ENCODE measurements at places on chromosomes 1 and 21.

GRCh38 chr21:18545908-18546307, 142.3 kb upstream of the TMPRSS15 start:
- peak; percentile 11 for DNase-seq

GRCh38 chr1:150464422-150464826, 22.8 kb upstream of the TARS2 start:
- DNase-seq: peak; percentile 61

- DNase-seq: no peak
Measured at GRCh38 chr1:214540324-214540723, 11.1 kb downstream of the PTPN14 start.

- DNase-seq: peak; percentile 54
Measured at GRCh38 chr1:206725109-206725963, 40.6 kb downstream of the MAPKAPK2 start.

DNA sequence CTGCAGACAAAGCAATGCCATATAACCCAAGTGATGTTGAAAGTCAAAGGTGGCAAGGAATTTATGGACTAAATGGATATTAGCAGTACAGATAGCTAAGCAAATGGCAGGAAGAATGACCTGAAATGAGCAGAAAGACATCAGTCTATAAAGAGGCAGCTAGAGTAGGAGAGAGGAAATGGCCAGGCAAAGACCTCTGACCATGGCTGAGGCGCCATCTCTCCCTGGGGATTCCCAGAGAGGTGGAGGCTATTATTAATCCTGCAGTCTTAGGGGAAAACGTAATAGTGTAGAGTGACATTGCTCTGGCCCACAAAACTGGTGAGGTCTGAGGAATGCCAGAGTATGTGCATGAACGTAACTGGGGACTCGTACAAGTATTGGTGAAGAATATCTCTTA, 563.6 kb upstream of the PRMT6 start:
- DNase-seq: no peak

DNA sequence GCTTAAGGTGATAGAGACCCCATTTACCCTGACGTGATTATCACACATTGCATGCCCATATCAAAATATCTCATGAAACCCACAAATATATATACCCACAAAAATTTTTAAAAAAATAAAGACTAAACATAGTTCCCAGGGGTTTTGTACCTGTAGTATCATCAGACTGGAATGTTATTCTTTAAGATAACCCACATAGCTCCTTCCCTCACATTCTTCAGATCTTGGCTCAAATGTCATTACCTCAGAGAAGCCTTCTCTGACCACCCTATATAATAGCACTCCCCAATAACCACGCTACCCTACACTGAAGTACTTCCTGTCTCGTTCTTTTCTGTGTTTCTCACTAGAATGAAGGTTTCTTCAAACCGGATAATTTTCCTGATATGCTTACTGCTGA, 138.3 kb upstream of the SNX7 start:
- DNase-seq: peak; percentile 36

- no peak for DNase-seq
Measured at GRCh38 chr1:3547055-3548005, 64.0 kb downstream of the MEGF6 start.

DNA sequence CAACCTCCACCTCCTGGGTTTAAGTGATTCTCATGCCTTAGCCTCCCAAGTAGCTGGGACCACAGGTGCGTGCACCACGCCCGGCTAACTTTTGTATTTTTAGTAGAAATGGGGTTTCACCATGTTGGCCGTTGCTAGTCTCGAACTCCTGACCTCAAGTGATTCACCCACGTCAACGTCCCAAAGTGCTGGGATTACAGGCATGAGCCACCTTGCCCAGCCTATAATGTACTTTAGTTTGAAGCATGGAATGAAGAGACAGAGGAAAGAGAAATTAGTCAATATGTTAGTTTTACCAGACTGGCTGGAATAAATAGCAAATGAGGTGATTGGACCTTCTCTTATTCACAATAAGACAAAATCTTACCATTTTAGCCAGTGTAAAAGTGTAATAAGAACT, 89.0 kb downstream of the GTF2B start:
- DNase-seq: peak; percentile 59

DNA sequence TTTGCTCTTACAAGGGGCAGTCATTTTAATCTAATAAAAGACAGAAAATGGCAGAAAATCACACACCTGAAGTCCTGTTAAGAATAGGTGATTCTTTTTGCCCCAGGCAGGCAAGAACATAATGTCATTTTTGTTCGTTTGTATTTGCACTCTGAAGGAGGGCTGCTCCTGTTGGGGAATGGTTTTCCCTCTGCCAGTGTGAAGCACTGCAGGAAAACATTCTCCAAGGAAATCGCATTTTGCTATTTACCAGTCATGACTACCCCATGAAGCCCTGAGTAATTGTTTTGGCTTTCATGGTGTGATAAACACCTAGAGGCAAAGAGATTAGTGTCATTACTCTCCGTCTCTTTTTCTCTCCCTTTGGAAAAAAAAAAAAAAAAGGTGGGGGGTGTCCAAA, 345.5 kb downstream of the NTNG1 start:
- no peak for DNase-seq

DNA sequence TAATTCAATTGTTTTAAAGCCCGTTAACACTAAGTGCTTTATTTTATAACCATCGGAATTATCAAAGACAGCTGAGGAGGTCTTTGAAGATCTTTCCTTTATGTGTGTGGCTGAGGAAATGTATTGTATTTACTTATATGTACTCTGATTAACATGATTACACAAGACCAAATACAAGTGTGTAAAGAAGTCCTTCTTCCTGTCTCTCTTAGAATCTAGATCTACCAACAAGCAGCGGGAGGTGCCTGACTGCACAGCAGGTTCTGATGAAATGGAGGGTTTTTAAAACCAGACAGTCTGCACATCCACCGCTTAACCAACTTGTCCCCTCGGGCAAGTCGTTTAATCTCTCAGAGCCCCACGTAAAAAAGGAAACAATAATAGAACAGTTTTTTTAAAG, 240.5 kb upstream of the MAP1LC3C start:
- DNase-seq: no peak

GRCh38 chr21:18252256-18252655, 7.6 kb downstream of the CHODL start:
- no peak for DNase-seq

- no peak for DNase-seq
Measured at GRCh38 chr1:153619171-153619570, 3.0 kb upstream of the S100A14 start.

GRCh38 chr21:42844411-42845113, 34.8 kb downstream of the WDR4 start:
- no peak for DNase-seq

- DNase-seq: no peak
Measured at GRCh38 chr1:11873395-11874257, 14.9 kb upstream of the NPPB start.

DNA sequence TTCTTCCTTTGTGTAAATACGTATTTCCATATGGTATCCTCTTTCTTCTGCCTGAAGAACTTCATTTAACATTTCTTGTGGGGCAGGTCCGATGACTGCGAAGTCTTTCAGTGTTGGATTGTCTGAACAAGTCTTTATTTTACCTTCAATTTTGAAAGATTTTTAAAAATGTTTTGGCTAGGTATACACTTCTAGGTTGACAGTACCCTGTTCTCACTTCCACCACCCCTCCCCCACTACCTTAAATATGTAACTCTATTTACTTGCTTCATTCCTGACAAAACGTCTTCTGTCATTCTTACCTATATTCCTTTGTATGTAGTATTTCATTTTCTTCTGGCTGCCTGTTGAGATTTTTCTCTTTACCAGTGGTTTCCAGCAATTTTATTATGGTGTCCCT, 85.7 kb upstream of the ARTN start:
- DNase-seq: no peak

DNA sequence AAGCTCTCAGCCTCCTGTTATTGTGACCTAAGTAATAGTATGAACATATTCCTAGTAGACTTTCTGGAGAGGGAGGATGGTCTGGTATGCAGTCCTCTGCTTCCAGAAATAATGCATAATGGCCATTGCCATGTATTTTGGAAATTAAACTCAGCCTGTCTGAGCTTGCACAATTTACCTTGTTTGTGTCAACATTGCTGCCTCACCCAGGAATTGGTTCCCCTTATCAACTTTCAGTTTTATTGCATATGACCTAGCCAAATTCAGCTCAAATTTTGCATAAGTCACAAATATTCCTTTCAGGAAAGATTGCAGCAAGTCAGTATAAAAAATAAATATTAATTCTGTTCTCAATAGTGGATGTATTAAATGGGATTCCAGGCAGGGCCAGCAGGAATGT, 101.9 kb upstream of the SLC5A9 start:
- no peak for DNase-seq

DNA sequence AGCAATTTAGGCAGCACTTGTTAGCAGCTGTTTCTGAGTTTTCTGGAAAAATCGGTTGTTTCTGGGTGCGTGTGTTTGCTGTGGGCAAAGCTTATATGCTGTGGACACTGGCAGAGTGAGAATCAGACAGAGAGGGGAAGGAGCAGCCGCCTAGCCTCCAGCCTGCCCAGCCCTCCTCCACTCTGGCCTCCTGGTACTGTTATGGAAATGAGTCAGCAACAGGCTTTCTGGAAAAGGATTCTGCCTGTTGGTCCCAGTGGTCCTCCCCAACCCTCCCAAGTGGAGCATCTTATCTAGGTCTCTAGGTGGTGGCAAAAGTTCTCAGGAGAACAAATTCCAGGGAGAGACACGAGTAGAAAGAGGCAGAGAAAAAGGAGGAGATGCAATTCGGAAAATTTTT, 42.2 kb upstream of the GOLT1A start:
- peak; percentile 50 for DNase-seq

DNA sequence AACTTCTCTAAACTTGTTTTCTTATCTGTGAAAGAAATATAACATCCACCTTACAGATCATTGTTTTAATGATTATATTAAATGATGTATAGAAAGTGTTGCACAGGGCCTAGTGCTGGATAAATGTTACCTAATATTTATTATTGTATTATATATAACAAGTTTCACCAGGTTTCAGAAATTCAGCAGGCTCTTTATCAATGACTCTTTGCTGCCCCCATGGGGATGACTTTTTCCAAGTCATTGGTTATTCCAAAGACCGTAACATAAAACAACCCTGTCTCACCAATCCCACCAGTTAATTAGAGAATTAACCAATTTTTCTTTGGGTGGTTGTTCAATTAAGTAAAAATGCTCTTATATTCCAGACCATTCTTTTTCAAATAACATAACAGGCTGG, 7.3 kb upstream of the DEDD start:
- peak; percentile 55 for DNase-seq

DNA sequence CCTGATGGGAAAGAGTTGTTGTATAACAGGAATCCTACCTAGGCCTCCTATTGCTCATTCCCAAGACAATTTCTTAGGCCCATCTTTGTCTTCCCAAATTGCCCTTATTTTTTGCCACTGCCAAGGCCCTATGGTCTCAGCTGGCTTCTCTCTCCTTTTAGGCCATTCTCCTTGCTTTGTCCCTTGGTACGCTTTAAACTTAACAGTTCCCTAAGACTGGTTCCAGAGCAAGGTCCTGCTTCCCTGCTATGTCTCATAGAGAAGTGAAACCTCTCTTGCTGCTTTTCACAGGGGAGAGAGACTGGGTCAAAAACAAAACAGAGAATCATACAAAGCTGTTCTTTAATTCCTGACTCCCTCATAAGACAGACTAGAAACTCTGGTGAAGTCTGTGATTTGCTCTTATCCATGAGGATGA, 77.1 kb downstream of the XCL2 start:
- no peak for DNase-seq

DNA sequence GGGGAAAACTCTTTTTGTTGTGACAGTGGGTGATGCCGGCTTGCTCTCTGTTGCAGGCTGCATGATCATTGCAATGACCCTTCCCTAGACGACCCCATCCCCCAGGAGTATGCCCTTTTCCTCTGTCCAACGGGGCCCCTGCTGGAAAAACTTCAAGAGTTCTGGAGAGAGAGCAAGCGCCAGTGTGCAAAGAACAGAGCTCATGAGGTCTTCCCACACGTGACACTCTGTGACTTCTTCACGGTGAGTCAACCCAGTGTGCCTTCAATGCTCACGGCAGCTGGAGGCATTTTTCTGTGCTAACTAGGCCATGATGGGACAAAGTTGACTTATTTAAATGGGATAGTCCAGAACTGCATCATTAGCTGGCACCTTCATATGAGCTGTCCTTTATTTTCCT, 5.7 kb downstream of the UBASH3A start:
- DNase-seq: no peak
